ENCODE measurements at places on chromosomes 12 and 14.

DNA sequence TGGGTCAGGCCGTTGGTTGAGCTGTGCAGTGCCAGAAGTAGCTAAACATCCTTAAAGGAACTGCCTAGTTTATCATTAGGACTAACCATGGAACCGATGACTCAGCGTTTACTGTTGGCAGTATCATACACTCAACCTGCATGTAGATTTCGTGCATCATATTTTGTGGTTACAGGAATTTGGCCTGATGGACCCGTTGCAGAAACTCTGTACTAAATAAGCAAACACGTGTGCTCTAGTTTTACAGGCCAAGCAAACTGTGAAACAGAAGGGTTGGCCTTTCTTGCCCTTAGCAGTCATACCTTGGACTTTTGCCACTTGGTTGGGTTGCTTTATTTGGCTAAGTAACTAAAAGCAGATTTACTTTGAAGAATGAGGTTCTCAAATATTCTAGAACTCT is 35.6 kb downstream of the DGLUCY start:
- no peak for DNase-seq

DNA sequence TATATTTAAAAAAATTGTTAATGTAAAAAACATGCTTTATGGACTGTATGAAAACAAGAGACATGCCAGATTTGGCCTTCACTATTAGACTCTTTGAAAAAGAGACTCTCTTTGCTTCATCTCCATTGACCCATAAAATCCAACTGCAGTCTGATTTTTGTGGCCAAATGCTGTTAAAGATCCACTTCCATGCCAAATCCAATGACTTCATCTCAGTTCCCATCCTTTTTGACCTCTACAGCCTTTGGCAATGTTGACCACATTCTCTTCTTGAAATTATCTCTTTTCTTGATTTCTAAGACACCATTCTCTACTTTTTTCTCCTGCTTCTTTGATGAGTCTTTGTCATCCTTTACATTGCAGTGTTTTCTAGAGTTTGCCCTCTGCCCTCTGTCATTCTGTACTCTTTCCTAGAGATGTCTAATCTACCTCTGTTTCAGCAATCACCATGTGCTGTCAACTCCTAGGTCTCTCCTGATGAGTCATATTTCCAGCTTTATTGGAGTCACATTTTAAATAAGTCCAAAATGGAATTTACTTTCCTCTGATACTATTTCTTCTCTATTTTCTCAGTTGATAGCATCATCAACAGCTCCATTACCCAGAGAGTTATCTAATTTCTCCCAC is 2.4 kb downstream of the TMPRSS12 start:
- no peak for DNase-seq

- DNase-seq, result peak; percentile 53
Measured at GRCh38 chr12:95998611-95999286, 2.6 kb upstream of the HAL start.

DNA sequence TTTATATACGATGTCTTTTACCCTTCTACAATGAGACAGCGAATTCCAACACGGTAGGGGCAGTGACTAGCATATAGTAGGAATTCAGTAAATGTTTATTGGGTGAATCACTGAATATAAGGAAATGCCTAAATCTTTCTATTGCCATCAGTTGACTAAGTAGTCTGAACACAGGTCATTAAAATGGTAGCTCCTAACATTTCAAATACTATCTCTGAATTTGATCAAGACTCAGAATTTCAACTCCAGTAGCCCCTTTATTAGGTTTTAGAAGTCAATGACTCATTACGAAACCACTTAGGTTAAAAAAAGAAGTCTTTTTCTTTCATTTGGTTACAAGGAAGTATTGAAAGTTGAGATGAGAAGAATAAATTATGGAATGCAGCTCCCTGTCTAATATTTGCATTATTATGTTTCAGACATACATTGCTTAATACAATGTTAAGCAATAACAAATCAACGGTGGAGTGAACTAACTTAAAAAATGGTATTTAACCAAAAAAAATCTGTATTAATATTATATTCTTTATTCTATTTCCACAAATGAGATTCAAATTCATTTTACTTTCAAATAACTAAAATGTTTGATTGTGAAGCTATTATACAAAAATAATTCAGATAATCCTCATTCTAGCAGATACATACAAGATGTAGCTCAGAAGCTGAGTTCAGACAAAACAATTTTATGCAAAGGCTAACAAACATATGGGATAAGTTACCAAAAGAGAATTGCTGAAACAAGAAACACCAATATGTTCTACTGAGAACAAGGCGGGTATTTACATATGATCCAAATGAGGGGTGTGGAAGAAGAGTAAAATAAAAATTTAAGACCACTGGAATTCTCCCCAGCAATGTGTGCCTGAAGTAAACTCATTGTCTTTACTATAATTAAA is 302.7 kb downstream of the CEP128 start:
- DNase-seq, result no peak

- peak; percentile 6 for DNase-seq
Measured at GRCh38 chr12:131845121-131845520, 16.9 kb downstream of the MMP17 start.

DNA sequence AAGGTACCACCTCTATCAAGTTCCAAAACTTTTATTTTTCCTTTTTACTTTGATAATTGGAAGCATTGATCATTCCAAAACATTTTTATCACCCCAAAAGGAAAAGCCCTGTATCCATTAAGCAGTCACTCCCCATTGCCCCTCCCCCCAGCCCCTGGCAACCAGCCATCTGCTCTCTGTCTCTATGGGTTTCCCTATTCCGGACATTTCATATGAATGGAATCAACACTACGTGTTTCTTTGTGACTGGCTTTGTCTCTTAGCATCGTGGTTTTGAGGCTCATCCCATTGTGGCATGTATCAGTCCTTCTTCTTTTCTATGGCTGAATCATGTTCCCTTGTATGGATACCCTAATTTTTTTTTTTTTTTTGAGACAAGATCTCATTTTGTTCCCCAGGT is 18.0 kb upstream of the PHETA1 start:
- DNase-seq, result no peak

DNA sequence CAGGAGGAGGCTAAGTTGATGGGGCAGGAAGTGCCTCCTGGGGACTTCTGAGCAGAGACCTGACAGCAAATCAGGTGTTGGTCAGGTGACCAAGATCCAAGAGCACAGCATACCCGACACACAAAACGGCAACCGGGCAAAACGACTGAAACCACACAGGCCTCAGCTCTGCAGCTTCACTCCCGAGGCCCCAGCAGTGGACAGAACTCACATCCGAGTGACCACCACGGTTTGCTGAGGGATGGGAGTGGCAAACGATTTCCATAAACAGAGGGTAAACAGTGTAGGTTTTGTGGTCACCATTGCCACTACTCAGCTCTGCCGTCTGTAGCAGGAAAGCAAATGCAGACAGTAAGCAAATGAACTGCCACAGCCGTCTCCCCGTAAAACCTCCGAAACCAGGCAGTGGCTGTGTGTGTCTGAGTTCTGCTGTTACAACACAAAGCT is 14.4 kb downstream of the CHFR start:
- DNase-seq, result no peak

DNA sequence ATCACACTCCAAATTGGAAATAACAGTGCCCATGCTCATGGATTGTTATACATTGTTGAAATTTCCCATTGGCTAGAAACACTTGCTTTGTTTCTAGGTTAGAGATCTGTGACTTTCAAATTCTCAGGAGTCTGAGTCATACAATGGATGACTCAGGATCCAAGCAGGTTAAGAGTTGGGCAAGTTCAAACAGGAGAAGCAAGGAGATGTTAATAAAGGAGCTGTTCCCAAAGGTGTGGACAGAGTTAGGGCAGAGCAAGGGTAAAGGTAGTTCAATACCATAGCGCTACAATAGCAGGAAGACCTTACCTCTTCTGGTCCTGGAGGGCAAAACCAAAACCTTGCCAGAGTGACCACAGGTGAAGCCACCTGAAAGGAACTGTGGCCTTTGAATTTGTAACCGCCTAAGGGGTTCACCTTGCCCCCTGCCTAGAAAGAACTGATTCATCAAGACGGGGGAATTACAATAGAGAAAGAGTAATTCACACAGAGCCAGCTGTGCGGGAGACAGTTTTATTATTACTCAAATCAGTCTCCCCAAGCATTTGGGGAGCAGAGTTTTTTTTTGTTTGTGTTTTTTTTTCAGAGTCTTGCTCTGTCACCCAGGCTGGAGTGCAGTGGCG is 4.2 kb upstream of the AMN1 start:
- DNase-seq, result no peak

- no peak for DNase-seq
Measured at GRCh38 chr12:32211900-32212156, 105.2 kb downstream of the BICD1 start.

- DNase-seq, result no peak
Measured at GRCh38 chr14:76708771-76709170, 52.5 kb upstream of the VASH1 start.

DNA sequence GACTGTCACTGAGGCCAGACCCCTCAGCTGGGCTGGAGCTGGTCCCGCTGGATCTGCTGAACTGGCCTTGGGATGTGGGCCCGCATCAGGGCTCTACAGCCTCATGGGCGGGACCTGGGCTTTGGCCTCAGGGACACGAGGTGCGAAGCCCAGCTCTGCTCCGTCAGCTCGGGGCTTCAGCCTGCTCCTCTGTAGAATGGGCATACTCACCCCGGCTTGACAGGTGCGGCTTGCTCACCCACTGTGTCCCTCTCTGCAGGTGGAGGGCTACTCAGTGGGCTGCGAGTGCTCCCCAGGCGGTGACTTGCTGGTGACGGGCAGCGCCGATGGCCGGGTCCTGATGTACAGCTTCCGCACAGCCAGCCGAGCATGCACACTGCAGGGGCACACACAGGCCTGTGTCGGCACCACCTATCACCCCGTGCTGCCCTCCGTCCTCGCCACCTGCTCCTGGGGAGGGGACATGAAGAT is 57.6 kb downstream of the BEGAIN start:
- DNase-seq, result no peak

GRCh38 chr12:92629349-92630065 is 73.3 kb upstream of the PLEKHG7 start:
- peak; percentile 1 for DNase-seq

DNA sequence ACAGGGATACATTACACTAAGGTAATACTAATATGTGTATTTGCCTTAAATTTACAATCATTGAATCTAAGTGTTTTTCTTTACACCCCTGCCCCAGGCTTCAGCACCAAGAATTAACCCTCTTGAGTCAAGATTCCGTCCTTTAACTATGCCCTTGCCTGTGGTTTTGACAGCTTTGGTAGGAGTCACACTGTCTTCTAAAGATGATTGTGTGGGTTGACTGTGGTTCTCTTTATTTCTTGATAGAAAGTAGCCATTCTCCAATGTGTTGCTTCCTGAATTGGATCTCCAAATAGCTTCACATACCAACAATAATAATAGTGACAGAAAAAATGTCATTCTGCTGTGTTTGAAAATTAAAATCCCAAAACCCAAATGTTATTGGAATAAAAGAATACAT is 3.6 kb downstream of the CLEC7A start:
- no peak for DNase-seq

DNA sequence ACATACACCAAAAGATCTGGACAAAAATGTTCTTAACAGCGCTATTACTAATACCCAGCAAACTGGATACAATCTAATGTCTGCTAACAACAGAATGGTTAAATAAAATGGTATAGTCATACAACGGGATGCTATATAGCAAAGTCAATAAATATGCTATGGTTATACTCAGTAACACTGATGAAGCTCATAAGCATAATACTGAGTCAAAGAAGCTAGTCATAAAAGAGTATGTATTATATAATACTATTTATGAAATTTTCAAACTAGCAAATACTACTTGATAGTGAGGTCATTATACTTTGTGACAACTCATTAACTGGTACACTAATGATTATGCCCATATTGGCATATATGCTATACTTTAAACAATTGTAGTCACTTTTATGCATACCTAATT is 7.4 kb downstream of the ABCD2 start:
- DNase-seq, result no peak

DNA sequence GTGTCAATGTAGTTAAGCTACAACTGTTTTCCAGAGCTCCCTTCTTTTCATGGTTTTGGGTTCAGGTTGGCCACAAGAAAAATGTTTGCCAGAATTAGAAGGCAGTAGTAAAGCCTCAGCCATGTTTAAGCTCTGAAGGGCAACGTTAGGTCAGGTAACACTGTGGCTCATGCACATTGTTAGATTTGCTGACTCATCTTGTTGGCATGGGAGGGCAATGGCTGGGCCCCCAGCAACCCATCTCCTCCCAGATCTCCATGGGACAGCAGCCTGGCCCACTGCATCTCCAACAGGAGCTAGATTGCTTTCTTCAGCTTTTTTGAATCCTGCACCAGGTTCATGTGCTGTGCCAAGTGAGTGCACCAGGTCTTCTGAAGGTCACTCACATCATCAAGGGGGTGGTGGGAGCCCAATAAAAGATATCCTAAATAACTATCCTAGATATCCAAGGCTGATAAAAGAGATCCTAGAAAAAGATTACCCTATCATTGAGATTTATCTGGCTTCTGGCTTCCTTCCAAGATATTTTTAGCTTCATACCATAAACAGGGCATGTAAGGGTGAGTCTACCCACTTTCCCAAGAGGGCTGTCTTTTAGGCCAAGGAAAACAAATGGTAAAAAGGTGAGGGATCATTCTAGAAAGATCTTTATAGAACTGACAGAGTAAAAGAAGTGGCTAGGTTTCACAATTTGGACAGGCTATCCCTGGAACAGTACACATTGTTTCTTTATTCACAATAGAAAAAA is 28.9 kb downstream of the PTGER2 start:
- DNase-seq, result no peak

- DNase-seq, result no peak
Measured at GRCh38 chr14:64768401-64769095, 64.3 kb downstream of the PLEKHG3 start.

GRCh38 chr14:74835645-74836250 is 40.2 kb downstream of the PROX2 start:
- DNase-seq, result no peak

DNA sequence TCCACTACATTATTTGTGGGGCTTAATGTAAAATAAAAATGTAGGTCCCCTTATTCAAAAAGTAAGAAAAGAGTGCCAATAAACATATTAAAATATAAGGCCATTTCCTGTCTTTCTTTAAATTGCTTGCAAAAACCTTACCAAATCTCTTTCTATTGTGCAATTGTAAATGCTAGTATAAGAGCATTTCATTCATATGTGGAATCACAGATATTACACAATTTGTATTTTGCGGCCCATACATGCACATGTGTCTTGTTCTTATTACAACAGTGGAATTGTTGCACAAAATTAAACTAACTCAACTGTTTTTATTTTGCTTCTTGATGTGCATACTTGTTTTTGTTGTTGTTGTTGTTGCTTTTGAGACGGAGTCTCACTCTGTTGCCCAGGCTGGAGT is 20.1 kb upstream of the CRADD start:
- no peak for DNase-seq

- DNase-seq, result no peak
Measured at GRCh38 chr12:131589966-131590365, 120.9 kb upstream of the SFSWAP start.

- no peak for DNase-seq
Measured at GRCh38 chr14:65180725-65181025, 78.4 kb upstream of the MAX start.

- DNase-seq, result no peak
Measured at GRCh38 chr12:70467918-70468733, 102.0 kb downstream of the KCNMB4 start.

DNA sequence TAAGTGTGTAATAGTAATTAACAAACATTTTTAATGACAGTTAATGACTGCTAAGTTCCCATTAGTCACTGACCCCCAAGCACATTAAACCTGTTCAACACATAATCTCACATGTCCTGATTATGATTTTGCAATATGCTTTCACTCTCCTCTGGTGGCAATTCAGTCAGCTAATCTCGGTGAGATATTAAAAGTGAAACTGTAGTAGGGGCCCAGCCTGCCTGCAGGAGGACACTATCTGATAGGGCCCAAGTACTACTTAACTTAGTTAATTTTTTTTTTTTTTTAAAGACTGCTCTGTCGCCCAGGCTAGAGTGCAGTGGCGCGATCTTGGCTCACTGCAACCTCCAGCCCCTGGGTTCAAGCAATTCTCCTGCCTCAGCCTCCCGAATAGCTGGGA is 48.8 kb downstream of the CIT start:
- no peak for DNase-seq

Data from NCI-H1105 (cell line).